ENCODE measurements at places on chromosomes 12 and 14.

DNA sequence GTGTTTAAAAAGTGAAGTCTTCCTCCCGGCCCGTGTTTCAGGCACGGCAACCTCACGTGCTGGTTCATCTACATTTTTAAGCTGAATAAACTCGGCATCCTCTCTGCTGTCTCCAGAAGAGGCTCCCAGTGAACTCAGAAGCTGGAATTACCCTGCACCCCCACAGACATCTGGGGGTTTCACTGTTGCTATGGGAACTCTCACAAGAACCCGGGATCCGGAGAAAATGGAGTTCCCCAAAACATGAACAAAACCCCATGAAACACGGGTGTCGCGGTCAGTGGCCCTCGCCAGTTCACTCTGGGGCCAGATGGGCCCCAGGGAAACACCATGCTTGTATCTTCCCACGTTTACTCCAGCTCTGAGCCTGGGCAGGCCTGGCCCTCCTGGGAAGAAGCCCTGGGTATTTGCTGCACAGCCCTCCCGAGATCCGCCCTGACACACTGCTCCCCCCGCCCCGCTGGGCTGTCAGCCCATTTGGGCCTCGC is 143.7 kb downstream of the PIWIL1 start:
- DNase-seq, result no peak

DNA sequence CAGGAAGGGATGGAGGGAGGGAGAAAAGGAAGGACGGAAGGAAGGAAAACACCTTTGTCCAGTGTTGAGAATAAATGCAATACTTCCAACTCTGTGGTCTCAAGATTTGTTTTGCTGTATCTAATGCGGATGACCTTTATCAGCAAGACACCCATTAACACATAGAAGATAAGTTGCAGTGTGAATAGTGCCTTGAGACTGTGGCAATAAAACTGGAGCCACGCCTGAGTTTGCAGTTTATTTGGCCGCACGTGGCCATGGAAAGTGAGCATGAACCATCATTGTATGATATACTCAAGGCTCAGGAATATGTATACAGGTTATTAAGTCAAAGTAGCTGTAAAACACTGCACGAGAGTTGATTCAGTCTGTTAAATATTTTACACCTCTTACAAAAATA is 113.6 kb upstream of the EEA1 start:
- DNase-seq, result no peak

DNA sequence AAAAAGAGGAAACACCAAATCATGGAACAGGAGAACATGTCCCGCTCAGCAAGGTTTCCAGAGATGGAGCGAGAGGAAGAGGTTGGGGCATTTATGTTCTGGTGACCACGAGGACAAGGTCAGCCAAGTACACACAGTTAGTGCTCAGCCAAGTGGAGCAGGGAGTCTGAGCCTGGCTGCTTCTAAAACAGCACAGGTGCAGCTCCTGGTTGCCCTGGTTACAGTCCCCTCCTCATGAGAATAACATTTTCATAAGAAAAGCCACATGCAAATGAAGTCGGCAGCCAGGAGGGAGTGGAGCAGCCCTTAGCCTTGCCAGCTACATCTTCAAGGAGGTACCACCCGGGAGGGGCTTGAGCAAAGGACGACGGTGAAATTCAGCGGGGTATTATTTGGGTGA is 81.8 kb downstream of the NOS1 start:
- no peak for DNase-seq

DNA sequence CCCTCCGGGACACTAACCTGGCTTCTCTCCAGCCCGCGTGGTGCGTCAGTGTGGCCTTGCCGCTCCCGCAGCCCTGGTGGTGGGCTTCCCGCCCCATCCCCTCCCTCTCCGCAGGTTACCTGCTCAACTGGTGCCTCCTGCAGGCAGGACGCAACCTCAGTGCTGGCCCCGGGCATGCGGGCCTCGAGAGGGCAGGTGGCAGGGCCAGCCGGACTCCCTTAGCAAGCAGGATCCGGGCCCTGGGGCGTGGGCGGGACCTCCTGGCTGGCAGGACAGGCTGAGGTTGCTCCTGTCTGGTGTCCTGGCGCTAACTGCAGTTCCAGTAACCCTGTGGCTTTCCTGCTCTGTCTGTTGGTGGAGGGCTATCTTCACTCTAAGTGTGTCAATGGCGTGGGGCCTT is 8.6 kb upstream of the ADSS1 start:
- DNase-seq, result no peak

DNA sequence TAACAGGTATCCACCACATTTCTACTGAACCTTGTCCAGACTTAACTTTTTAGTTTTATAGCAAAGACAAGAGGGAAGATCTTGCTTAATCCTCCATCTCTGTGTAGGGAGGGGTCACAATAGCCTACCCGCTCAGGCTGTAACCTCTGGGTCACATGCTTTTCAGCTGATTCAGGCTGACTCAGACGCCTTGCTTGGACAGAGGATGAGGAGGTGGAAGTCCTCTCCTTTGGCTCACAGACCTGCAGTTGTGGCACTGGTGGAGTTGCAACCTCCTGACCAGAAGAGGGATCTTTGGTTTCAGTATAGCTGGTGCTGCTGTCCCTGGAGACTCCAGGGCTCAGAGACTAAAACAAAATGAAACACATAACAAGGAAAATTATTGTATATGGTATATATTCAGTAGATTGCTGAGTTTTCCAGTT is 16.2 kb downstream of the ACIN1 start:
- DNase-seq, result peak; percentile 54

DNA sequence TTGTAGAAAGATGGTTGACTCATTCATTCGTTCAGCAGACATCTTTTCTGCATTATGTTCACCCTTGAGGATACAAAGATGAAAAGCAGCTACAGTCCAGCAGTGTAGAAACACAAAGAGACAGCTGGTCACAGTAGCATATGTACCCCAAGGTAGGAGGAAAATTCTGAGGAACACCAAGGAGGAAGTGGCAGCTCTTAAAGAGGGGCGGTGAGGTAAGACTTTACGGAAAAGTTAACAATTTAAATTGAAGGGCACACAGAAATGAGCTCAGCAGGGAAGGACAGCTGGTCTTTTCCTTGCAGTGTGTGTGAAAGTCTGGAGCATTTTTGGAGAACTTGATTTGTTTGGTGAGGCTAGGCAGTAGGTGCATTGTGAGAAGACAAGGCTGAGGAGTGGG is 3.5 kb downstream of the SLC35E3 start:
- DNase-seq, result no peak

GRCh38 chr12:91419809-91420208 is 237.2 kb upstream of the DCN start:
- no peak for DNase-seq

DNA sequence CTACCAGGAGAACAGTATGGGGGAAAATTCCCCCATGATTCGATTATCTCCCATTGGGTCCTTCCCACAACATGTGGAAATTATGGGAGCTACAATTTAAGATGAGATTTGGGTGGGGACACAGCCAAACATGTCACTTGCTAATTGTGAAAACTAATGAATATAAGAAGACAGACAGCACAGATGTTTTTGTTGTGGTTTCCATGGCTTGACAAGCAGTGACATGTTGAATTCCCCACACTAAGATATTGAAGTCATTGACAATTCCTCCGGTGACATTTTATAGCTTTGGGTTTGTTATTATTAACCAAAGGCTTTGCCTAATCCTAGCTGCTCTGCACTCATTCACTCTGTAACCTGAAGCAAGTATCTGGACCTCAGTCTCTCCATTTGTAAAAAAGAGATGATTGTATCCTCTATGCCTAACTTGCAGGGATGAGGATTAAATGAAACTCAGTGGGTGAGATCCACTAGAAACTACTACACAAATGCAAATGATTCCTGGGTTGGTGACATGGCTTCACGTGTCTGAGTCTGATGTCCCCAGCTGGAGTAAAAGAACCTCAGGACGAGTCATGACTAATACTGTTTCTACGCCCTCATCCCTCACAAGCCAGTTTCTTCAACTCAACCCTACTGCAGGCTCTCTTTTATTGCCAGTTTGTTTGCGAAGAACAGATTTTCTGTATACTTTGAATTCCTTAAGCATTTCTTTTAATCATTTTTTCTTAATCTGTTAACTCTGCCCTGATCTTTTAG is 71.6 kb downstream of the ASCL1 start:
- DNase-seq, result no peak

DNA sequence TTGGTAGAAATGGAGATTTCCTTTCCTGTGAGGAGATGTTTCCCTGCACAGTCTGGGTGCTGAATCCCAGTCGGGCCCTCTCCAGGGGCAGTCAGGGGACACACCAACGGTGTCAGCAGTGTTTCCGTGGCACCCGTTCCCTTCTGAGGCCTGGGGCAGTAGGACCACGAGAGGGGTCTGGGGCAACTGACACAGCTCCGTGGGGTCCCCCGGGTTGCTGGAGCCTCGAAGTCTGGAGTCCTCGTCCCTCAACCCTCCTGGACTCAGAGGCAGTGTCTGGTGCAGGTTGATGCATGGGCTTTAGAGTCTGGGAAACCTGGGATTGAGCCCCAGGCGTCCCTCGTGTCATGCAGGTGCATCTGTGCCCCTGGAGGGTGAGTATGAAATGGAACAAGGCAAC is 327.3 kb downstream of the ADGRD1 start:
- DNase-seq, result no peak

GRCh38 chr14:72063761-72064282 is 131.6 kb downstream of the RGS6 start:
- DNase-seq, result no peak

DNA sequence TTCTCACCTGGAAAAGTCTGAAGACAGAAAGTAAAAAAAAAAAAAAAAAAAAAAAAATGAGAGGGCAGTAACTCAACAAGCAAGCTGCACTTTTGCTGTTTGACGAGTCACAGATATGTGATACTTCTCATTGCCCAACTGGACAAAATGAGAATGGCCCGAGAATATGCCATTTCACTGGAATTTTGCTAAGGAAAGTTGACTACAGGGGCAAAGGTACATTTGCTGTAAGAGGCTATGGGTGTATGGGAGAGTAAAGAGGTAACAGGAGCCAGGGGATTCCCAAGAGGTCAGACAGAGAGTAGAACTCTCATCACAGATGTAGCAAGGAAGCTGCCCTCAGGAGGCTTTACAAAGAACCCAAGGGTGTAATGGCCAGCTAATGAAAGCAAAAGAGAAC is 22.9 kb downstream of the KIF21A start:
- no peak for DNase-seq

GRCh38 chr14:82366803-82367202 is 833.1 kb upstream of the SEL1L start:
- no peak for DNase-seq

DNA sequence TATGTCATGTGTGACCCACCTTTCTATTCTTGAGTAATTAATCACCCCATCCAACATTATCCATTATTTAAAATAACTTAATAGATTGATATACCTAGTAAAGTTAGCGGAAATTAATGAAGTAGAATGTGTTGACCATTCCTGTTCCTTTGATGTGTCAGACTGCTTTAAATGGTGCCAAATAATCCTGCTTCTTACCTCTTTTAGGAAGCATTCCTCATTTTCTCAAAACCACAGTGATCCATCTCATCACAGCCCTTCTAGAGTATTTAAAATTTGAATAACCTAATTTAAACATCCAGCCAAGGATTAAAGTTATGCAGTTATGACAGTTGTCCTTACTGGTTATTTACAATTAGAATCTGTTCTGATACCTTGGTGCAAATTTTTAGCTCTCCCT is 6.9 kb downstream of the MGAT4C start:
- no peak for DNase-seq

DNA sequence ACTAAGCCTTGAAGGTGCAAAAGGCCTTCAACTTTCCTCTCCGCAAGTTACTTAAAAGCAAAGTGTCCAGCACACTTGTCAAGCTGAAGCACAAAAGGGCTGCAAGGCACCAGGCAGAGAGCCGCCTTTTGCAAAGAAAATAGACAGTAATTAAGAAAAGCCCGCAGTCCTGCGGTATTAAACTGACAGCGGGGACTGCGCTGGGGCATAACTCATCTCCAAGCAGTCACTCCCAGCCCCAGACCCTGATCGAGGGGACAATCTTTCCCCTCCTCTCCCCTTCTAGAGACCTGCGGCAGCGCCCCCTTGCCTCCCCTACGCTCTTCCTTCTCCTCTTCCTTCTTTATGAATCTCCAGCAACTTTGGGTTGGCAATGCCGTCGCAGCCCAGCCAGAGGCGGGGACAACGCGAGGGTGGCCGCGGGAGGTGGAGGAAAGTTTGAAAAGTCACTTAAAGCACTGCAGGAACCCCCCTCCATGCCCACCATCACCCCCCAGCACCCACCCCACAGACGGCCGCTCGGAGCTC is 200.9 kb upstream of the CAND1 start:
- peak; percentile 26 for DNase-seq

DNA sequence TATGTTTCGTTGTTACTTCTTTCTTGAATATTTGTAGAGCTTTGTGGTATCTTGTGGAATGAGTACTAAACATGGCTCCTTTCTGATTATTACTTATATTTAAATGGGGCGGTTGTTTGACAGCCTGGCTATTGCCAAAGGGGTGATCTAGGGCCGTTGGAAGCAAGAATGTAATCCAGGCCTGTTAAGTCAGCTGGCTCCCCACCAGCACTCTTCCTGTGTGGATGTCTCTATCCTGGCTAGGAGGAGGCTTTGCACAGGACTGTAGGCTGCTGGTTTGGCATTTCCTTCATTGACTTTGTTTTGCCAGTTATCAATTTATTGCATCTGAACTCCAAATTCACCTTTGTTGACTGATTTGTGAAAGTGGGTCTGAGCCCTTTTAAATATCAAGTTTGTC is 5.6 kb downstream of the FAM234B start:
- no peak for DNase-seq

DNA sequence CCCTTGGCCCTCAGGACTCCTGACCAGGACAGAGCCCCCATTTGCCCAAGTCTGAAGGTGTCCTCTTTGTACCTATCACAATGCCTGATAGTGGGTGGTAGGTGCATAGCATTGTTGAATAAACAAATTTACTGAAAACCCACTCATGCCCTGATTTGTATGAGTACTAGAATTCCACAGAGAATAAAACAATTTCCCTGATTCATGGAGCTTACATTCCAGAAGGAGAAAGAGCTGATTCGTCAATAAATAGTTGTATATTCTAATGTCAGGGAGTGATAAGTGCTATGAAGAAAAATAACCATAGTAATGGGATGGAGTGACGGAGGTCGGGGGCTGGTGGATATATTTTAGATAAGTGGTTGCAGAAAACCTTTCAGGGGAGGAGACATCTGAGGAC is 117.0 kb downstream of the SRGAP1 start:
- no peak for DNase-seq

- no peak for DNase-seq
Observed at GRCh38 chr14:90641615-90642243, 174.5 kb downstream of the TTC7B start.

- no peak for DNase-seq
Observed at GRCh38 chr12:45660330-45660729, 69.2 kb upstream of the ARID2 start.

DNA sequence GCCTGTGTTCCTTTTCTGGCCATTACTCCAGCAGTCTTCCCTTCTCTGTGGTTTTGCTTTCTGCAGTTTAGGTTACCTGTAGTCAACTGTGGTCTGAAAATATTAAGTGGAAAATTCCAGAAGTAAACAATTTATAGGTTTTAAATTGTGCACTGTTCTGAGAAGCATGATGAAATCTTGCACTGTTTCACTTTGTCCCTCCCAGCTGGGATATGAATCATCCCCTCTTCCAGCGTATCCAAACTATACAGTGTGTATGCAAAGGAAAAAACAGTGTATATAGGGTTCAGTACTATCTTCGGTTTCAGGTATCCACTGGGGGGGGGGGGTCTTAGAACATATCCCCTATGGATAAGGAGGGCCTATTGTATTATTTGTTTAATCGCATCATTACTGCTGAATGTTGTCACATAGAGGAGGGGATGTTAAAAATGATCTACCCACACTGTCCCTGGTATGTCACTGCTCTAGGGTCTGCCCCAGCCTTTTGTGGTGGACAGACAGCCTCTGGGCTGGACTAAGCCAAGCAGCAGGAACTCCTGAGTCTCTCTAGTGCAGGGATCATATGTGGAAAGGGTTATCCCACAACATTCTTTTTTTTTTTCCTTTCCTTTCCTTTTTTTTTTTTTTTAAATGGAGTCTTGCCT is 109.1 kb upstream of the MAX start:
- DNase-seq, result no peak

Data from WERI-Rb-1 (cell line).